ENCODE measurements at places on chromosomes 1 and 21.

- no peak for DNase-seq
Measured at GRCh38 chr1:178379807-178380206, 117.0 kb downstream of the CLEC20A start.

DNA sequence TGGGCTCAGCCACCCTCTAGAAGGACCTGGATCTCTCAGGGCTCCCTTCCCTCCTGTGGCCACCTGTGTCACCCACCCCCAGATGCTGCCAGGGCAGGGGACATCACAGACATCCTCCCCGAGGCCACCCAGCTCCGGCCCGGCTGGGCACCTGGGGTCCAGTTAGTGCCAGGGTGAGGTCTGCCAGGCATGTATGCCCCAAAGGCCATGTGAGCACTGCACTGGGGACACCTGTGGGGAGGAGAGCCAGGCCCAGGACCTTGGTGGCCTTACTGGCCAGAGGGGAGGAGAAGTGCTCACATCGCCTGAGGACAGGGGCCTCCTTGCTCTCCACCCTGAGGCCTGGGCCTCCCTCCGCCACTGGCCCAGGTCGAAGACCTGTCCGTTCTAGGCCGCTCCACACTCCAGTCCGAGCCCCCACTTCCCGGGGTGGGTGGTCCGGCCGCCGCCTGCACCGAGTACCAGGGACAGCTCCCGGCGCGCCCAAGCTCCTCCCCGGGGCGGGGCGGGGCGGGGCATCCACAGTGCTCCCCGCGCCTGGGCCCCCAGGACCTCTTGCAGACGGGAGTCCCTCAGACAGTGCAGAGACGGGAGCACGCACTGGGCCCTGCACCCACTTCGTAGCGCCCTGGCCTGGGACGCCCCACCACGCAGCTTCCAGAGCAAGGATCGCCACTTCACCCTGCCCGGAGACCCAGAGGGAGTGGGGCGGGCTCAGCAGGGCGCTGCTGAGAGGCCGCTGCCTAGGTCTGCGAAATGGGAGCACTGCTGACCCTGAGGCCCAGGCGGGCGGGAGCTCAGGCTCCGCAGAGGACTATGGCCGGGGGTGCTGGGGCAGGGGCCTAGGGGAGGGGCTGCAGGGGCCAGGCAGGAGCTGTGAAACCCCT, 34.3 kb upstream of the CCDC27 start:
- no peak for DNase-seq

- no peak for DNase-seq
Measured at GRCh38 chr1:117674521-117675400, 68.9 kb downstream of the TENT5C start.

DNA sequence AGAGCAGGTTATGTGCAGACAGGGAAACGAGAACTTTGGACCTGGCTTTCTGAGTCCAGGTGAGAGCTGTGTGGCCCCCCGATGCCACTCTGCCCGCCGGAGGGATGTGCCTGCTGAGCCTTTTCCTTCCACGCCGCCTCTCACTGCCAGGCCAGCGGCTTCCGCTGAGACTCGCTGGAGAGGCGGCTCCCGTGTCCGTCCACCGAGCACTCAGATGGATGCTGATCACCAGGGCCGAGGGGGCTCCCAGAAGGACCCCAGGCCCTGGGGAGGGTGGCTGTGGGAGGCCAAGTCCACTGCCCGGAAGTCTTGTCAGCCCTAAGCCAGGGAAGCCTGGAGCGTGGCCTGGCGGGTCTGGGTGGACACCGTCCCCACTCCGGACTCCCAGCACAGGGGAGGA, 16.5 kb downstream of the CSTB start:
- no peak for DNase-seq

GRCh38 chr1:32426489-32427255, 32.4 kb upstream of the BSDC1 start:
- no peak for DNase-seq

DNA sequence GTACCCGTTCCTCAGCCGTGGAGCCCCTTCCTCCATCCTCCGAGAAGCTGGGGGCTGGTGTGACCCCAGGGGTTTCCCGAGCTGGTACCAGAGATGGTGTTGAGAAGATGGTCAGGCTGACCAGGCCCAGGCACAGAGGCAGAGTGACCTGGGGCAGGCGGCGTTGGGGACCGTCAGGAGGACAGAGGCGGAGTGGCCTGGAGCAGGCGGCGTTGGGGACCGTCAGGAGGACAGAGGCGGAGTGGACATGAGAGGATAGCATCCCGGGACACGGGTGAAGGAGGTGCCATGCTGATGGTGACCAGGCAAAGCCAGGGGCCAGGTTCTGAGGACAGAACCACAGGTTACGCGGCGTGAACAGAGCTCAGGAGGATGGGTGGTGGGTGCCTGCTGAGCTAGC, 75.9 kb upstream of the TTC34 start:
- no peak for DNase-seq

- no peak for DNase-seq
Measured at GRCh38 chr1:59154401-59154800, 142.5 kb upstream of the FGGY start.

GRCh38 chr1:89935235-89935634, 59.7 kb upstream of the ZNF326 start:
- DNase-seq: no peak
